ENCODE measurements at places on chromosomes 7 and 10. TPM values are rescaled to one million over a fixed set of nuclear protein-coding genes. Genes with fewer than 3 reads are reported as not detected.
A peak's percentile ranks its signal among the peaks of the same experiment; 100 is the strongest.

- H3K4me1 ChIP-seq: no peaks in the 10 kb centered on the region
- no peaks in the 10 kb centered on the region for H3K36me3 ChIP-seq
- H3K27me3 ChIP-seq: no peaks in the 10 kb centered on the region
Measured at GRCh38 chr7:106568680-106569499, 92.1 kb downstream of the CCDC71L start.

The CAV1 gene
- total RNA-seq: 2.5 TPM

- H3K36me3 ChIP-seq: no peaks in the 10 kb centered on the region
- H3K4me3 ChIP-seq: no peak overlapping the region
- no peak overlapping the region for H3K27ac ChIP-seq
- H3K27me3 ChIP-seq: no peaks in the 10 kb centered on the region
- no peak for DNase-seq
- no peaks in the 10 kb centered on the region for H3K4me1 ChIP-seq
Measured at GRCh38 chr7:126215785-126216184, 1037.0 kb downstream of the GRM8 start.

DNA sequence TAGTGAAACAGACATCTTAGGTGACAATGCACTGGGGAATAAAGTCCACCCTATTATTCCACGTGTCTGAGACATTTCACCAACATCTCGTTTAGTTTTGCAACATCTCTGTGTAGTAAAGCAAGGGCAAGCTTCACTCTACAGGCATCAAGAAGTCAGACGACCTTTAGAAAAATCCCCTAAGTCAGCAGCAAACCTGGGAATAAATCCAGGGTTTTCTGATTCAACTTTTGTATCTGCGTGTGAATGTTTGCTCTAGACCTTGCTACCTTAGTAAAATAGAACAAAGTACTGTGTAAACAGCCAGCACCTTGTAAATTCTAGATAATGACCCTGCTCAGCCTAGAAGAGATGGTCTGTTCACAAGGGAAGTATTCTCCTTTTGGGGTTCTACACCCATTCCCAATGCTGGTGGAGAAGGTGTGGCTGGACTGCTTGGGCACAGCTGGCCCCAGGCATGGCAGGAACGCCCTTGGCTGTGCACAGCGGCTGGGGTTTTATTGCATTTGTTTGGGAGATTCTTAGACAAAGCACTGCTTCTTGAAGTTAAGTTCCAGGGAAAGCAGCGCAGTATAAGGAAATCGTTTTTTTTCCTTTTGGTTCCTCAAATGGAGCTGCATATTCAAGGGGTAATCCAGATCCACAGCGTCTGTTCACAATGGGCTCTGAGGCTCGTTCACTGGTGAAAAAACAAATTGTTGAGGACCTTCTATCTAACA is 38.3 kb upstream of the GALNTL5 start:
- no peaks in the 10 kb centered on the region for H3K27me3 ChIP-seq
- DNase-seq: no peak
- no peaks in the 10 kb centered on the region for H3K36me3 ChIP-seq
- no peaks in the 10 kb centered on the region for H3K4me1 ChIP-seq
- no peak overlapping the region for H3K27ac ChIP-seq

The ASIC3 gene
- 3.6 TPM for total RNA-seq

- no peak overlapping the region for H3K4me3 ChIP-seq
- H3K4me1 ChIP-seq: no peaks in the 10 kb centered on the region
- no peaks in the 10 kb centered on the region for H3K27me3 ChIP-seq
- no peak overlapping the region for H3K27ac ChIP-seq
- DNase-seq: no peak
Measured at GRCh38 chr7:113379746-113380145, 261.4 kb upstream of the SMIM30 start.

The MUC12 gene
- total RNA-seq: 0.35 TPM

DNA sequence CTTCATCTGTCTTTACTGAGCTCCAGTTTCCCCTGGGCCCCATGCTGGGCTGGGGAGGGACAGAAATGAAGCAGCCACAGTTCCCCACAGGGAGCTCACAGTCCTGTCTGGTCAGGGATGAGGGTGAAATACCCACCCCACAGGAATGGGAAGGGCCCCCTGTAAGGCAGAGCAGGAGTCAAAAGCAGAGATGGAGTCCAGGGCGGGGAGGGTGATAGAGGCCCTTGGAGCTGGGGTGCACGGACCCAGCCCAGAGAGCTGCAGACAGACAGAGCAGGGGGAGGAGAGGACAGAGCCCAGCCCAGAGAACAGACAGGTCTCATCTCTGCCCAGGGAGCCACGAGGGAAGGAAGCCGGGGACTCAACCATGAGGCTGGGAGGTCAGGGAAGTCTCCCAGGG is 34.9 kb upstream of the ZNF488 start:
- H3K27ac ChIP-seq: no peak overlapping the region
- H3K4me3 ChIP-seq: no peak overlapping the region
- DNase-seq: no peak
- H3K27me3 ChIP-seq: no peaks in the 10 kb centered on the region
- no peaks in the 10 kb centered on the region for H3K4me1 ChIP-seq

- DNase-seq: no peak
- H3K4me3 ChIP-seq: no peak overlapping the region
- H3K36me3 ChIP-seq: no peaks in the 10 kb centered on the region
- H3K27ac ChIP-seq: no peak overlapping the region
- no peaks in the 10 kb centered on the region for H3K4me1 ChIP-seq
Measured at GRCh38 chr10:125238682-125239081, 78.3 kb upstream of the CTBP2 start.

The RNF133 gene
- not detected for total RNA-seq

- peaks cover 52% of the 10 kb centered on the region for H3K36me3 ChIP-seq
- H3K4me1 ChIP-seq: no peaks in the 10 kb centered on the region
- H3K27me3 ChIP-seq: no peaks in the 10 kb centered on the region
- peak; percentile 39 for DNase-seq
- no peak overlapping the region for H3K27ac ChIP-seq
- no peak overlapping the region for H3K4me3 ChIP-seq
Measured at GRCh38 chr7:73451780-73452398, 18.3 kb downstream of the FZD9 start.

GRCh38 chr7:88244258-88244657 is 24.4 kb upstream of the SRI start:
- no peak overlapping the region for H3K4me3 ChIP-seq
- H3K27me3 ChIP-seq: no peaks in the 10 kb centered on the region
- no peaks in the 10 kb centered on the region for H3K36me3 ChIP-seq
- no peak overlapping the region for H3K27ac ChIP-seq
- no peaks in the 10 kb centered on the region for H3K4me1 ChIP-seq
- no peak for DNase-seq

The ACSM6 gene
- not detected for total RNA-seq

DNA sequence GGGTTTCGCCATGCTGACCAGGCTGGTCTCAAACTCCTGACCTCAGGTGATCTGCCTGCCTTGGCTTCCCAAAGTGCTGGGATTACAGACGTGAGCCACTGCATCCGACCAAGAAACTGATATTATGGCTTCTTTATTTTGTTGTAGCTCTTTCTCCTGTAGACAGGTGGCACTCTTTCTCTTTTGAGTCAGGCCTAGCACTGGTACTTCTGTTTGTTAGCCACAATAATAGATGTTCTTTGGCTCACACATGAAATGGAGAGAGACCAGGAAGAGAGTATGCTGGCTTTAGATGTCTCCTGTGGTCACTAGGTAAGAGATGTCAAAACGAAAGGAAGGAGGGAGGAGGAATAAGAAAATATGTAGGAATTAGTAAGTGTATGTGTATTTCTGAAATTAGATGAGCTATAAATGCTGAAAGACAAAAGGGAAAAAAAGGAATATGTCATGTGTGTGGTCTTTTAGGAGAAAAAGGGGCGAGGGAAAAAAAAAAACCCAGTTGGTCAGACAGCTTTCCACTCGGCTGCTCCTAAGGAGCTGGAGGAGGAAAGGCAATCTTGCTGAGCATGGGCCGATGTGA is 78.7 kb downstream of the CLEC2L start:
- DNase-seq: no peak
- peaks cover 18% of the 10 kb centered on the region for H3K36me3 ChIP-seq
- H3K27me3 ChIP-seq: no peaks in the 10 kb centered on the region
- no peak overlapping the region for H3K4me3 ChIP-seq
- H3K4me1 ChIP-seq: no peaks in the 10 kb centered on the region
